ENCODE measurements at places on chromosomes 7 and 10. TPM values are rescaled to one million over a fixed set of nuclear protein-coding genes. Genes with fewer than 3 reads are reported as not detected.

DNA sequence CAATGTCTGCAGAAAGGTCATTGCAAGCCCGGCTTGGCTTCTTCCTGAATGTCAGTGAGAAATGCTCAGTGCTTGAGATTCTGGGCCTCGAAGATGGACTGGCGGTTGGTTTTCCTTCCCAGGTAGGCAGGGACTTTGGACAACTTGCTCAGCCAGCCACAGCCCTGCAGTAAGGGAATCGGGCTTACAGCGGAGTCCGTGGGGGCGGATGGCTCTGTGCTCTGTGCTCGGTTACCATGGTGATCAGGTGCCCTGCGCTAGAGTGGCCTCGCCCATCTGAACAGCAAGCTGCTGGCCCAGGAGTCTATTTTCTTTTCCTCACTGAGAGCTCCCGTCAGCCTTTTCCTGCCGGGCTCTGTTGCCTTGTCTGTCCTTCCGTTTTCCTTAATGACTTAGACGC lies 77.8 kb upstream of the SH2B2 start:
- no peak for DNase-seq

- peak; percentile 61 for DNase-seq
These were observed 1.5 kb downstream of the IPMK start for GRCh38 chr10:58266003-58266825.

GRCh38 chr10:93554316-93554663 lies 12.2 kb upstream of the FFAR4 start:
- DNase-seq = no peak

DNA sequence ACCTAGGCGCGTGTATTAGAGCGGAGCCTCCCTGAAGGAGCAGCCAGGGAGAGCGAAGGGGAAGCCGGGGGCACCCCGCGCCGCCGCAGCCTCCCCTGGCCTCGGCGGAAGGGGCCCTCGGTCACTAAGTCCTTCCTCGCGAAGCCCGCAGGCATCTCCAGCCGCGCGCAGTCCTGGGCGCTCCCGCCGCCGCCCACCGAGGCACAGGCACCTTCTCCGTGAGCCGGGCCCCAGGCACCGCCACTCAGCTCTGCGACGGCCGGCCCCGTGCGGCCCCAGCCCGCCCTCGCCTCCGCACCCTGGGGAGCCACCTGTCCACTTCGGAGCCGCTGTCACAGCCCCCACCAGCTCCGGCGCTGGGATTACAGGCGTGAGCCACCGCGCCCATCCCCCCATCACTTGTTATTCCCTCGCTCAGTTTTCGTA lies 80.8 kb downstream of the ZNF467 start:
- DNase-seq = no peak

SHH gene
- 0.13 TPM for total RNA-seq

DNA sequence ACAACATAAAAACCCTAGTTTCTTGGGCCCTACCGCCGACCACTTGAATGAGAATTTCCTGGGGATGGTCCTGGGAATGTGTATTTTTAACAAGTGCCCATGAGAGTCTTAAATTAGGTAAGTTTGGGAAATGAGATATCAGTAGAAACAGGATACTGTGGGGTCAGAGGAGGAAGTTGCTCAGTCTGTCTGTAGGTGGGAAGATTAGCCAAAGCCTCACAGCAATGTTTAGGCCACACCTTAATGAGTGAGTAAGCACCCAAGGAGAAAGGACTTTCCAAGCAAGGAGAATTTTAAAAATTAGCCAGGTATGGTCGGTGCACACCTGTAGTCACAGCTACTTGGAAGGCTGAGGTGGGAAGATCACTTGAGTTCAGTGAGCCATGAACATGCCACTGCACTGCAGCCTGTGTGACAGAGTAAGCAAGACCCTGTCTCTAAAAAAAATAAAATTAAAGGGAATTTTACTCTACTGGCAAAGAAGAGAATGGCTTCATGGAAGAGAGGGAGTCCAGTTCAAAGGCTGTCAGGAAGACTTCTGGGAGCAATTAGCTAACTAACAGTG lies 31.9 kb downstream of the PAPSS2 start:
- DNase-seq = peak; percentile 16

SEMA3A gene
- 105 TPM for total RNA-seq

GRCh38 chr7:92137557-92137956 lies 3.3 kb upstream of the CYP51A1 start:
- DNase-seq = no peak

EEPD1 gene
- 1.3 TPM for total RNA-seq

GLRX3 gene
- total RNA-seq = 65.2 TPM

DNA sequence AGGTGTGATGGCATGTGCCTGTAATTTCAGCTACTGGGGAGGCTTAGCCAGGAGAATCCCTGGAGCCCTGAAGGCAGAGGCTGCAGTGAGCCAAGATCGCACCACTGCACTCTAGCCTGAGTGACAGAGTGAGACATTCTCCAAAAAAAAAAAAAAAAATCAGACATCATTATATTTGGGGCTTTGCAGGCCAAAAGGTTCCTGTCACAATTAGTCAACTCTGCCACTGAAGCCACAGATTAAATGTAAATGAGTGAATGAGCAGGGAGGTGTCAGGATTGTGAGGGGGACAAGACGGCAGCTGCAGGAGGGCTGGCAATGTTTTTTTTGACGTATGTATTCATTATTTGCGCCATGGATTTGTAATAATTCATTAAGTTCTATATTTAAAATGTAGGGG lies 3.3 kb downstream of the ZNF33B start:
- DNase-seq = no peak

DNA sequence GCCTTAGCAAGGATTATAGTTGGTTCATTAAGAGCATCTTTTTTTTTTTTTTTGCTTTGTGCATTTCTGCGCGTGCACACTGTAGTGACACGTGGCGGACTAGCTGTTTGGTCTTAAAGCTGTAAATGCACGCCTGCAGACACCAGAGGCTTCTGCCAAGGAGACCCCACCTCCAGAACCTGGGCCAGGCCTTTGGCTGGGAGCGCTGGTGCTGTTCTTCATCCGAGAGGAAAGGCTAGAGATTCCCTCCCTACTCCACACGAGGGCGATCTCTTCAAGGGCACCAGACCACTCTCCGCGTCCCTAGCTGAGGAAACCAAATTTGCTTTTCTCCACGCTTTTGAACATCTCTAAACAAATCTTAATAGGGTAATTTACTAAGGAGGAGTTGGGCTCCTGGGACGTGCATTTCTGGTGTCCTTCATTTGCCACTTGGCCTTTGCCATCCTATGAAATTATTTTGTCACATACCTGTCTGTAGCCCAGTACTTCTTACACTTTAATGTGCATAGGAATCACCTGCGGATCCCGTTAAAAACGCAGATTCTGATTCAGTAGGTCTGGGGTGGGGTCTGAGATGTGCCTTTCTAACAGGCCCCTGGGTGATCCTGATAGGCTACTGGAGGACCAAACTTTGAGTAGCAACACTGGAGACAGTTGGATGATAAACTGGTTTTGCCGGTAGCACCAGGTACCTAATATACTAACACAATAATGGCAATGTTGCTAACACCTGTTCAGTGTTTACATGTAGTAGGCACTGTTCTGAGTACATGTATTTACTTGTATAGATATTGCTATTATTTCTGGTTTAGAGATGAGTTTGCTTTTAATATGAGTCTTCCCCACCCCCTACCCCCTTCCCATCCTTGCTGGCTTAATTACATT lies 1.3 kb upstream of the SLC26A5 start:
- peak; percentile 66 for DNase-seq

NCAPG2 gene
- 10.7 TPM for total RNA-seq

HTR5A gene
- not detected for total RNA-seq

CASTOR2 gene
- 14.7 TPM for total RNA-seq

GJC3 gene
- 0.63 TPM for total RNA-seq

GRCh38 chr7:4270268-4270667 lies 411.8 kb upstream of the FOXK1 start:
- DNase-seq = no peak

DNA sequence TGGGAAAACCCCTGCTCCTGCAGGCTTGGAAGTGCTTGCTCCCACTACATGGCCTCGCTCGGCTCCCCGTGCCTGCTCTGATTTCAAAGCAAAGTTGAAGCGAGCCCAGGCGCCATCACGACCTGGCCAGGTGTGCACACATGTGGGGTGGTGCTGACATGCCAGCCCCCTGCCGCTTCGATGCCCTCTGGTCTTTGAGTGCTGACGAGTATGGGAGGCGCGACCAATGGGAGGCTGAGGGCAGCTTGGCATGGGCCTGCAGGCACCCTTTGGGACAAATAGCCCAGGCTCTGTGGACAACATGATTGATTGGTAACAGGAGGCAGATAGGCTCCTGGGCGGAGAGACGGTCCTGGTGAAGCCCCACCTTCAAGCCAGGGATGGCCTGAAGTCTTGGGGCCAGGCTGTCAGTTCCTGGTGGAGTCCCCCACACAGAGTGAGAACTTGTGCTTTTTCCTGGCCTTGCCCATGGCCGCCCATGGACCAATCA lies 252.4 kb upstream of the SEMA3A start:
- no peak for DNase-seq

DEPP1 gene
- 133 TPM for total RNA-seq

THSD7A gene
- total RNA-seq = 15.8 TPM

DNA sequence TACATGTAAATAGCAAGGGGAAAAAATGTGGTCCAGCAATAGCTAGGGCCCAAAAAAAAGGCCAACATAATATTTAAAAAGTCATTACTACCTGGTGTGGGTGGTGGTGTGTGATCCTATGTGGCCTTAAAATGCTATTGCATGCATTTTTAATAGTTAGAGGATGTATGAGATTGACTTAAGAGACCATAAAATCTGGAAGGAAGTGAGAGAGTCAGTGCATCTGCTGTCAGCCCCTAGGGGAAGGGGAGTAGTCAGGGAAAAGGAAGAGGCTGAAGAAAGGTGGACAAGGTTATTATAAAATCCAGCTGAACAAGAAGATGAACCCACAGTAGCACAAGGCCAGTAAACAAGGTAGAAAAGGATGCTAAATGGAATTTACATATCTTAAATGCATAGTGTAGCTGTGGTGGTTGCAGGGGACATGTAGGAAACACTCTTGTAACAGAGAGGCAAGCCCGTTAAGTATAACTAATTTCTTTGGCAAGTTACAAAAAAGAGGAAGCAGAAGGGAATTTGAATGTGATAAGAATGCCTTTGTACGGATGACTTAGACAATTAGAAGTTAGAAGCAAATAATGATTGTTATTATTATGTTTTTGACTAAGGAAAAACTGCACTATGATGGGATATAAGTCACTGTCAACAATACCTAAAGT lies 11.9 kb upstream of the NDUFA5 start:
- DNase-seq = no peak

DNA sequence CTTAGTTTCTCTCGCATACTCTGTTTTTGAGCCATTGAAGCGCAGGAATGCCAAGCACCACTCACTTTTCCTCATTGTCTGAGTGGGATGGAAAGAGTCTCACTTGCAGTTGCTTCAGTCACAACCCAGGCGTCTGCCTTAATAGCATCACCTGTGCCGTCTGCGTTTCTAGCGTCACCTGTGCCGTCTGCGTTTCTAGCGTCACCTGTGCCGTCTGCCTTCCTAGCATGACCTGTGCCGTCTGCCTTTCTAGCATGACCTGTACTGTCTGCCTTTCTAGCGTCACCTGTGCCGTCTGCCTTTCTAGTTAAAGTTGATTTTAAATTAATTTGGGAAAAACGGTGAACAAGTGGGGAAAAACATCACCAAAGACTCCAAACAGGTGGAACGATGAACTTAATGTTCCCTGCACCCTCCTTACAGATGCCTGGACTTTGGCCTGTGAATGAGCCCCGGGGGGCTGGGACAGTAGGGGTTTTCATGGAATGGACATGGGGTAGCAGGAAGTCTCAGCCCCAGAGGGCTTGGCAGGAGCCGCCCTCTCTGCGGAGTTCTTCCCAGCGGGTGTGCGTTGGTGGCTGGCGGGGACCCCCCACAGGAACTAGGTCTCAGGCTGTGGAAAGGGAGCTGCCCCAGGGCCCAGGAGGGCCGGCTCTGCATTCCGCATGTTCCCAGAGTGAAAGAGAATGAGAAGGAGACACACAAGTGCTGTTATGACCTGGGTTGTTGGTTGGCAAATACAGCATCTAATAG lies 3.5 kb downstream of the ZNF511 start:
- no peak for DNase-seq

DNA sequence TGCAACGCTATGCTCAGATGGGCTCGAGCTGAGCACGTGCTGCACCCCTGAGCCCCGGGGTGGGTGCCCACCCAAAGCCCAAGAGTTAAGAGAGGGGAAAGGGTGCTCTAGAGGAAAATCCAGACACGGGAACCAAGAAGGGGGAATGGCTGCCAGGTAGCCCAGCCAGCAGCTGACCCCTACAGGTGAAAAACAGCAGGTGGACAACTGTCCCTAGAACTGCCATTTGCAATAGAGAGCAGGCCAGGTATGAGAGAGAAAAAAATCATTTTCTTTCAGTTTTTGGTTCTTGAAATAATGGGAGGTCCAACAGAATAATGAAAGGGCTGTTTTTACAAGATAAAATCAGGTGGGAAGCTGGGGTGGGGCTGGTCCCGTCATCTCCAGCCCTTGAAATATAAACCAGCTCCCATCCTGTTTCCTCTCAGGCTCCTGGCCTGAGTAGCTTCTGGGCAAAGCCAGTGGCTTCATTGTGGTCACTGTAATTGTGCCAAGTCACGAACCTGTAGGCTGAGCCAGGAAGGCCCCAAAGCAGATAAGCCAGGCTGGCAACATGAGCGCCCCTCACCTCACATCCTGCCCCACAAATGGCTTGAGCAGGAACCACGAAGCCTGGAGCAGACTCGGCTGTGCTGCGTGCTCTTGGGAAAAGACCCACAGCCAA lies 257.8 kb downstream of the SNX10 start:
- DNase-seq = no peak

IGFBP1 gene
- total RNA-seq = not detected

DNA sequence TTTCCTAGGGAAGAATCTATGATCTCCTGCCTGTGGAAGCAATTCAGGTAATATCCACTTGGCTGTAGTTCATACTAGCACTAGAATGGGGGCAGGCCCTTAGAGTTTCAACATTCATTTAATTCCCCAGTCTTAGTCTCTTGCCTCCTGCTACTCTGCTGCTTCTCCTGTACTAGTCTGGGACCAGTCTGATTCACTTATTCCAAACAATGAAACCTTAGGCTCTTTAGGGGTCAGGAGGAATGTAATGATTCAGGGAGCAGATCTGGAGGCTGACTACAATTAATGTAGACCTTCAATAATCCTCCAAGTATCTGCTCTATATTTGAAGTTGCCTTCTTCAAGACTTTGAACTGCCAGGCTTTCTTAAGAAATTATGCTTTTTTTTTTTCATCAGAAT lies 101.8 kb downstream of the GNAT3 start:
- no peak for DNase-seq

DNA sequence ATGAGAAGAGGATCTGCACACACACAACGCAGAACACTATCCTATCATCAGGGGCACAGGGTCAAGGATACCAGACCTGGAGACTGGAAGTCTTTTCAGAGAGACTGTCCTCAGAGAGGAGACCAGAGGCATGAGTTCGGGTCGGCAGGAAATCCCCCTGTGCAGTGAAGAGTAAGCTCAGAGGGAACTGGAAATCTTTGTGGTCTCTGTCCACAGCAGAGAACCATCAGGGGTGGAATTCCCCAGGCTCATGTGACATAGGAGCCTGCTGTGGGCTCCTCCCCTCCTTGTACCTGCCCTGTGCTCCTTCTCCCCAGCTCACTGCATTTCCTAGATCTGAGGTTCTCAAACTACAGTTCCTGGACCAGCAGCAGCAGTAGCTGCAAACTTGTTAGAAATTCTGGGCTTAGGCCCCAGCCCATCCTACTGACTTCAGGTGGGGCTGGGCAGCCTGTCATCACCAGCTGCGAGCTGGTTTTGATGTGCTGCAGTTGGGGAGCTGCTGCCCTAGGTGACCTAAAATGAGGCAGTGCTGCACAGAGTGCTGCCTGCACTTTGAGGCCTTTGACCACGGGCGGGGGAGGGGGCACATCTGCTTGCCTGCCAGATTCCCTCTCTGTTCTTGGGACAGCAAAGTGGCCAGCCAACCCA lies 2.4 kb downstream of the ZMIZ2 start:
- DNase-seq = no peak

GRCh38 chr7:78970440-78970916 lies 483.0 kb downstream of the MAGI2 start:
- DNase-seq = no peak

All from dermis microvascular lymphatic vessel endothelial cell (primary cell).